ENCODE measurements at places on chromosomes 2 and 18.
A peak's percentile ranks its signal among the peaks of the same experiment; 100 is the strongest.

- no peak for DNase-seq
Measured at GRCh38 chr2:64007924-64008323, 11.3 kb downstream of the VPS54 start.

GRCh38 chr2:143726151-143726845 lies 597.1 kb downstream of the ARHGAP15 start:
- DNase-seq, result no peak

DNA sequence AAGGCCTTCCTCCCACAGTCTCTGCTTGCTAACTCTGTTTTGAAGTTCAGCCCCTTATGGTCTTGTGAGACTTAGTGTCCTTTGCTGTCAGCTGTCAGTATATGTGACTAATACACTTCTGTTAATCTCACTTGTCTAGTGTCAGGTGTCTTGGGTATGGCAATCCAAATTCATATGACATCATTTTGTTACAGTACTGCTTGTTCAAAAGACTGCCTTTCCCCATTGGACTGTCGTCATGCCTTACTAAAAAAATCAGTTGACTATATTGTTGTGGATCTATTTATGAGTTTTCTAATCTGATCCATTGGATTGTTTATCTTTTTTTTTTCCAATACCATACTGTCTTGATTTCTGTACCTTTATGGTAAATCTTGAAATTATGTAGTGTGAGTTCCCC lies 611.4 kb upstream of the HS6ST1 start:
- no peak for DNase-seq

- peak; percentile 3 for DNase-seq
Measured at GRCh38 chr2:182521453-182522404, 94.9 kb upstream of the PDE1A start.

DNA sequence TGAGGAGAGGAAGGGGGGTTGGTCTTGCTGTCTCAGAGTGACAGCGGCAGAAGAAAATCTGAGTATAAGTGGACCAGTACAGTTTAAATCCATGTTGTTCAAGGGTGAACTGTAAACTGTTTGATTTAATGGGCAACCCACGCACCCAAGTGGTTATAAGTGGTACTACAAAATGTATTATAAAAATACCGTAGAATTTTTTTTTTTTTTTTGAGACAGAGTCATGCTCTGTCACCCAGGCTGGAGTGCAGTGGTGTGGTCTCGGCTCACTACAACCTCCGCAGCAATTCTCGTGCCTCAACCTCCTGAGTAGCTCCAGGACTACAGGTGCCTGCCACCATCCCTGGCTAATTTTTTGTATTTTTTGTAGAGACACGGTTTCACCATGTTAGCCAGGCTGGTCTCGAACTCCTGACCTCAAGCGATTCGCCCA lies 2.1 kb upstream of the CHCHD5 start:
- peak; percentile 58 for DNase-seq

GRCh38 chr2:109591206-109591605 lies 22.6 kb downstream of the SEPTIN10 start:
- DNase-seq, result no peak

GRCh38 chr2:26845021-26845420 lies 2.9 kb upstream of the DPYSL5 start:
- no peak for DNase-seq
